LNCaP clone FGC (cell line): ENCODE measurements at places on chromosomes 2 and 18.

DNA sequence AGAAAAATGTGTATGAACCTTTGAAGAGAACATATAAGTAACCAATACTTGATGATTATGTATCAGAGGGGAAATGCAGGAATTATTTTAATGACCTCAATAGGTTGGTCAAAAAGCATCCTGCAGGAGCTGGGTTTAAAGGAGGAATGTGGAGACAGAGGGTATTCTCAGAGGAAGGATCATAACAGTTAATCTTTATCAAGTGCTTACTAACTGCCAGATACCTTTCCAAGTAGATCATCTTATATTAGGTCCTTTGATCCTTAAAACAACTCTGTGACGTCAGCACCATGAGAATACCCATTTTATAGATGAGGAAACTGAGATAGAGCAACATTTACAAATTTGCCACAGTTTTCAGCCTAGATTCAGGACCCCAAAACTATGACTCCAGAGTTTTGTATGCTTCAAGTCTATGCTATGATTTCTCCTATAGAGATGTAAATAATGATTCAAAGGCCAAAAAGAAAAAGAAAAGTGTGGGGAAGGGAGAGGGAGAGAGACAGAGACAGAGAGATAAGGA, 3.0 kb downstream of the RFTN2 start:
- no peak for DNase-seq

- DNase-seq = no peak
These were observed 145.4 kb upstream of the ETAA1 start for GRCh38 chr2:67251741-67252140.

- no peak for DNase-seq
These were observed 122.1 kb downstream of the CELF4 start for GRCh38 chr18:37443325-37444055.

DNA sequence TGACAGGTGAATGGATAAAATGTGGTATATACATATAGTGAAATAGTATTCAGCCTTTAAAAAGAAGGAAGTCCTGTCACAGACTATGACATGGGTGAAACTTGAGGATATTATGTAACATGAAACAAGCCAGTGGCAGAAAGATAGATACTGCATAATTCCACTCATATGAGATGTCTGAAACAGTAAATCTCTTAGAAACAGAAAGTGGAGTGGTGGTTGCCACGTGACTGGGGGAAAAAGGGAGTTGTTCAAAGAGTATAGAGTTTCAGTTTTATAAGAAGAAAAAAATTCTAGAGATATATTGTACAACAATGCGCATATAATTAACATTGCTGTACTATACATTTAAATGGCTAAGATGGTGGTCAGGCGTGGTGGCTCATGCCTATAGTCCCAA, 178.2 kb upstream of the ATP5MC3 start:
- DNase-seq = no peak

DNA sequence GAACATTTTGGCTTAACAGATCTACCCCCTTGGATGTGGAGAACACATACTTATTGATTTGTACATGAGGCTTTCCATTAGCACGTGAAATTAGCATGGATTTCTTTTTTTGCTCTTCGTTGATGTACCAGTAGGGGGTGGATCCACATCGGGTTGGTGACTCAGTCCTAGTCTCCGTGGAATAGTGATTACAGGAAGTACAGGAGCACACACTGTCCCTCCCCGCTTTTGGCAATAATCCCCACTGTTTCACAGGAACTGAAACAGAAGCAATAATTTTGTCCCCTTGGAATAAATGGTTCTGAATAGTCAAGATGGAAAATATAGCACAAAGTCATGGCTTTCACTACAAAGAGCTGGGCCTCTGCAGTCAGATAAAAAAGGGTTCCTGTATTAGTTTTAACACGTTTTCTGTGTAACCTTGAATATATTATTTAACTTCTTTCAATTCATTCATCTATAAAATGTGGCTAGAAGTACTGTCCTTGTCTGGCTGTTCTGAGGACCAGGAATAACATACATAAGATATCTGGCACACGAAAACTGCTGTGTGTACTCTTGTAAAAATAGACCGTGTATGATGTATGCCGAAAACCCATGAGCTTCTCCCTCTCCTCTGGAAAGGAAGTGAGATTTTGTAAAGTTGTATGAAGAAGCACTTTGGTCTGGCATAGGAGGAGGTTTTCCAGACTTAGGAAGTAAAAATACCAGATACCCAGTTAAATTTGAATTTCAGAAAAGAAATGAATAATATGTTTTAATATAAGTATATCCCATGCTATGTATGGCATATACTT, 229.2 kb downstream of the GALR1 start:
- DNase-seq = peak; percentile 13
